ENCODE measurements at places on chromosomes 4 and X.

GRCh38 chr4:16122308-16122711 lies 38.5 kb upstream of the PROM1 start:
- DNase-seq, result no peak

DNA sequence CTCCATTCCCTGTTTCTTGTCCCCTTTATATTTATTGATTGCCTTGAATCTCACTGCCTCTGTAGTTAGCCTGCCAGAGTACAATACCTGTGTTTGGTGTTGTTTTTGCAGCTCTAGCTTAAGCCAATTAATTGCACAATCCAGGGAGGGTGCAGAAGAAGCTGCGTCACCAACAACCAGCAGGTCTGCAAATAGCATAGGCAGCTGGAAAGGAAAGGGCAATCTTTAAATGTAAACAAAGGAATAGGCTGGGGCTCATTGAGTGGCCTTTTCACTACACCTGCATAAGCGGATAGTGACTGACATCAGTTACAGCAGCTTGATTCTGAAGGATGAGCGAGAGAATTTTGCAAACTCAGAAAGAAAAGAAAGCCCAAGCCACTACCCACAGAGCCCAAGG lies 106.8 kb upstream of the RAI2 start:
- no peak for DNase-seq

- DNase-seq, result no peak
Measured at GRCh38 chr4:76527666-76528065, 92.6 kb downstream of the SHROOM3 start.

DNA sequence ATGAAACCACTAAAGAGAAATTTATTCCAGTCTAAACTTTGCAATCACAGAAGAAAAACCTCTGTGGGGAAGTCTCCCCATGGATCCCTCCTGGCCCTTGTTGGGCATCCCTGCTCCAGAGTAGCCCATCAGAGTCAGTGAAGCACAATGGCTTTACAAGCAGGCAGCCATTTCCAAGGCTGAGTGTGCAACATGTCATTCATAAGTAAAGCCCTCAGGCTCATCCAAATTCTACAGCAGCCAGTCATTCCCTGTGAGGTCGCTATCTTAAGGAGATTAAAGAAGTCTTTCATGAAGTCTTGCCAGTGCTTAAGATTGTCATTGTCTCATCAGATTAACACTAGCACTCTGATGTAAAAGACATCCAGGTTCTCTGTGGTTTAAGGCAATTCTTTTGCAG lies 17.0 kb upstream of the MAPK10 start:
- DNase-seq, result no peak
